ENCODE measurements at places on chromosomes 1 and 21.

- no peak for DNase-seq
Observed at GRCh38 chr1:205232127-205232820, 4.5 kb downstream of the TMCC2 start.

GRCh38 chr1:9459816-9460407 lies 79.4 kb upstream of the SLC25A33 start:
- no peak for DNase-seq

DNA sequence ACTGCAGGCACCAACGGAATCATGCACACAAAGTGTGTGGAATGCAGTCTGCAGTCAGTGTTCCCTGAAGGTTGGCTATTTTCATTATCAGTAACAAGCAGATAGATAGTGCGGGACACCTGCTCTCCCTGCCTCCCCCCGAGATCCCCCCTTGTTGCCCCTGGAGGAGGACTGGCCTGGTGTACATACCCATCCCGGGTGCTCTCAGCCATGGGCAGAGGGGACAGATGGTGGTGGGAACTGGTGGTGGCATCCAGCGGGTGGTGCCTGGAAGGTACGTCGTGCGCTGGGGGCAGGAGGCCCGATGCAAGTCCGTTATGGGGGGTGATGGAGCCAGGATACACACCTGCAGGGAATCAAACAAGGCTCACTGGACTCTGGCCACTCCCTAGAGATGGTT lies 55.2 kb downstream of the DMRTB1 start:
- DNase-seq = no peak

DNA sequence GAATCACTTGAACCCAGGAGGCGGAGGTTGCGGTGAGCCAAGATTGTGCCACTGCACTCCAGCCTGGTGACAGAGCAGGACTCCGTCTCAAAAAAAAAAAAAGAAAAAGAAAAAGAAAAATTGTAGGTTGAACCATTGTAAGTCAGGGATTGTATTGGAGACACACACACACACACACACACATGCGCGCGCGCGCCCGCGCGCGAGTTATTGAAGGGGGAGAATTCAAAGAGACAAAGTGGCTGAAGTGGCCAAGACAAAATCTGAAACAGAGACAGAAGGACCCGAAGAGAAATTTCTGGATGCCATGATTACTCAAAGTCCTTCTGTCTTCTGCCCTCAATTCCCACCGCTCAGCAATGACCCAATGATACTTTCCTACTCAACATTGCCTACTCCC lies 3.7 kb upstream of the KLHDC9 start:
- DNase-seq = no peak

DNA sequence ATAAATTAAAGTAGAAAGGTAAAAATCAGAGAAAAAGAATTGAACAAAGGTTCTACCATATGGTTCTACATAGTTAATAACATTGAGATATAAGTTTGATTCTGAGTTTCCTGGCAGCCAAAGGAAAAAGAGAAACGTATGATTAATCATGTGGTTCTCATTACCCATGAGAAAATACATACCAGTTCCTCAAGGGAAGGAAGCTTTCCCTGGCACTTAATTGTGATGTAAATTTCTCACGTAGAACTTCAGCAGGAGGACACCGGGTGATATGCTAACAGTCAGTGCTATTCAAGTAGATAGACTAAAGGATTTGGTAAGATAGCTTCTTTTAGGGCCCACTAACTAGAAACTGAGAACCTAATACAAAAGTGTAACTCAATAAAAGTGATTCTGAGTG lies 218.5 kb downstream of the NFIA start:
- DNase-seq = no peak
